ENCODE measurements at places on chromosomes 11 and 22. TPM values are rescaled to one million over a fixed set of nuclear protein-coding genes. Genes with fewer than 3 reads are reported as not detected.

DNA sequence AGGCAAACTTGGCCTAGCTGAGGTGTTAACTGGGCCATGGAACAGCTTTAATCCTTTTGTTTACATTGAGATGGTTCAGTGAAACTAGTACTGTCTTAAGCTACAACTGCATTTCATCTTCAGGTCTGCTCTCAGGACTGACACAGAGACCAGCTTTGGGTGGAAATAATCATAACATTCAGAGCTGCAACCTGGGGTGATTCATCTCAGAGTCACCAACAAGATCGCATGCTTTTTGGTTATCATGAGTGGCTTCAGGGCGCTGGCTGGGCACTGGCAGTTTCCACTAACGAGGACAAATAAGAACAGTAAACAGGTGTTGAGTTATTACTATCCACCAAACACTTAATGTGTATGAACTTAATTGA lies 60.9 kb upstream of the PAX6 start:
- peak; percentile 69 for ATAC-seq

DNA sequence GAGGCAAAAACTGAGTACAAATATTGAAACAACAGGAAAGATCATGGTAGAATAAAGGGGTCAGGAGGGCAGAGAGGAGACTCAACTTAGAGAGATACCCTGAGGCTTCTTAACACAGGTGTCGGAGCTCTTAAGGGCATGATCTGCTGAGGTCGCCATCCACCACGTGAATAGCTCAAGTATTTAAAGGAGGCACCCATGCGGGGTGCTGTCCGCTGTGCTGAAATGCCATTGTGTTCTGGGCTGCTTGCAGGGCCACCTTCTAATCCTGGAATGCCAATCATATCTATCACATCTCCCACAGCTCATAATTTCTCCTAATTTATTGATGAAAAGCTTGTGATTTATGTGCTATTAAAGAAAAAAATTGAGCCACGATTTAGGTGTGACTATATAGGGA lies 90.2 kb downstream of the SEZ6L start:
- ATAC-seq, result no peak

DNA sequence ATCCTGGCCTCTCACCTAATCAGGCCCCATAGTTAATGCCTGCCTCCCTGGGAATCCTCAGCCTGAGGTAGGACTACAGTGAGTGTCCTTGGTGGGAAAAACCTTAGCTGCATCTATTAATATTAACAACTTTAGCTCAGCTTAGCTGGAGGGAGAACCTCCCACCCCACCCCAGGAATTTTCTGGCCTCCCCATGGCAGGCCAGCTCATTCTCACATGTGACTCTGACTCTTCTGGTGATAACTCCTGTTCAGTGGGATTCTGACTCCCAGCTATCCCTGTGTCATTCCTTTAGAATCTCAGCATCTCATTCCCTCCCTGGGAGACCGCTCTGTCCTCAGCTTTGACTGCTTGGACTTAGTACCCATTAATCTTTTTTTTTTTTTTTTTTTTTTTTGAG lies 14.5 kb downstream of the ART5 start:
- no peak for ATAC-seq

DNA sequence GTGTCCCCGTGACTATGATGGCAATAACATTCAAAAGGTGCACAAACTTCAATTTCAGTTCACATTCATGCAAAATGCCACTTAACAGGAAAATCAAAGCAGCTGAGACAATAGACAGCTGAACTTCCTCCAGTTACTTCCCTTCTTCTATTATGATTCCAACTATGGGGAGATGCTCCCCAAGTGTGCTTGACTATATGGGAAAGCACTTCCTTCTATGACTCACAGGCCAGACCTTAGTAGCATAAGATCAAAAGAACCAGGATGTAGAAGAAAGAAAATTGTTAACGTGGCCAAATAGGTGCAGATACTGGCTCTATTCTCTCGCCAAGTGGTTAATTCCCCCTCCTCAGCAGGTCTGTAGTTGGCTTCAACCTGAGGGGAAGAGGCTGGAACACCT lies 7.8 kb upstream of the FAT3 start:
- ATAC-seq, result no peak

DNA sequence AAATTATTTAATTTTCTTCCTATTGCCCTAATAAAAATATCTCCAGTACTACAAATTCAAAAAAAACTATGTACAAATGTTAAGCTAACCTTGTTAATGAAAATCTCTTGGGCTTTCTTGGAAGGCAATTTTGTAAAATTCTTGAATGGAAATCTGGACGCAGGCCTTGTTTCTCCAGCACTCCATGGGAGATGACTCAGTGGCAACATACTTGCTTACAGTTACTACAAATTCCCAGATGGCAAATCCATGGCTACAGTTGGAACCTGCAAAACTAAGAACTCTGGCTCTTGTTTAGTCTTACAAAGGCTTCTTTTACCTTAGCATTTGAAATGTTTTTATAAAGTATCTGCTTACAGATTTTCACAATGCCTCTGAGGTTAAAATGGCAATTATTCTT lies 725.2 kb downstream of the DLG2 start:
- ATAC-seq, result no peak

GRCh38 chr11:19985111-19985510 lies 175.2 kb downstream of the DBX1 start:
- no peak for ATAC-seq

DNA sequence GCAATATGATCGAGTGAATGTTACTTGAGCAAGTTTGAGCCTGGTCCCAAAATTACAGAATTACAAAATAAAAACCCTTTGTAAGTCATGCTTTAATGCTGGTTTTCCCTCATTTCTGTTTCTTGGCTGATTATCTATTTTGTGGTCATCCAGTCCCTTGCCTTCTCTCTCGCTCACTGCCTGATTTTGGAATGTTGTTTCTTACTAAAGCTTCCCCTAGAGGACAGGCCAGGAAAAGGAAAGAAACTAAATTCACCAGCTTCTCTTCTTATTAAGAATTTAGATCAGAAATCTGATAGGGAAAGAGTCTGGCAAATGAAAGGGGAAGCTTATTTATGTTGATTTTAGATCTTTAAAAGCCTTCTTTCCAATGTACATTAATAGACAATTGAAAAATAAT lies 16.6 kb upstream of the BDNF start:
- ATAC-seq, result no peak

- no peak for ATAC-seq
Observed at GRCh38 chr22:23691748-23692423, 1.1 kb downstream of the RGL4 start.

- ATAC-seq, result no peak
Observed at GRCh38 chr11:36475192-36475591, 34.9 kb downstream of the TRAF6 start.

Gene OR5M3
- not detected for total RNA-seq

Gene PGR
- total RNA-seq, result 0.12 TPM

Gene SIAE
- 28.3 TPM for total RNA-seq

Gene ZC3H12C
- 4.6 TPM for total RNA-seq

Measured in esophagus mucosa (tissue), 1 donor.